ENCODE measurements at places on chromosomes 2 and 18.

DNA sequence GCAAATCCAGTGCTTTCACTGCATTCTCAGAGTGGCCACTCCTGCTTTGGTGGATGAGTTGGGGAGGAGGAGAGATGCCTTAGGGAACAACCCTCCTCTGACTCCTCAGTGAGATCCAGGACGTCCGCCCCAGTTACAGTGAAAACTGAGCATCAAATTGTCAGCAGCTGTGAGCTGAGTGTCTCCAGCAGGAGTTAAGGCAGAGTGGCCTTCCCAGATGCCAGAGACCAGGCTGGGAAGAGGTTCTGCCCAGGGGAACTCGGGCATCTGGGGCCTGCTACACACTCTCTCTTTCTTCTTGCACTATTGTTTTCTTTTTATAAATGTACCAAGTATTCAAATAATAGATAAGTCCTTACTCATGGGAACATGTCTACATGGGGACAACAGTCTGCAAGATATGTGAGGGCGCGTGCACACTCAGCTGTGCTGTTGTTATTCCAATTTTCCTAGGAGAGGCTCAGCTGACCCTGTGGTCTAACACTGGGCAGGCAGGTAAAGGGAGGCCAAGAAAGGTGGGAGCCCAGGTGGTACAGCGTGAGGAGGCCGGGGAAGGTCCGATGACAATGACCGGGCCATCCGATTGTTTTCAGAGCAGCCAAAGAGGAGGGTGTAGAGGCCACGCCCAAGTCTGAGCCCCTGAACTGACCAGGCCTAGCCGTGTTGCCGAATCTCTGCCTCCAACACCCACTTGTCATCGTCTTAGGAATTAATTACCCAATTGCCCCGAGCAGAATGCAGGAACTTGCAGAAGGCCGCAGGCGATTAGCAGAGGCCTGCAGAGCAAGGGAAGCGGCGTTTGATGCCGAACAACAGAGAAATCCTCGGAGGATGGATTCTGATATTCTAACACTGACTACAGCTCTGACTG is 166.9 kb downstream of the ANAPC1 start:
- no peak for DNase-seq

DNA sequence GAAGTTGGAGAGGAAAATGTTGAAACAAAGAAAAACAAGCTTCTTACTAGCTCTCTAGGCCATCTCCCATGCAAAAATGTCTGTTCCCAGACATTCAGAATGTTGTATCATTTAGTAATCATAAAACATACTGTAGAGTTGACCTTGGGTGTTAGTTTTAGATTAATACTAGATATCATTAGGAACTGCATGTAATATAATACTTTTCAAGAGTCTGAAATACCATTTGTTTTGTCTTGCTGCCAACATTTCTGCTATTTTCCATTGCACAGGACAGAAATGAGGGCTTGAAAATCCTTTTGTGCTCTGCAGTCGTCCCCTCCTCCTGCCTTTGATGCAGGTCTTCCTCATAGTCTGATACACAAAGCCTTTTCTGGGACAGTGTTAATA is 89.5 kb upstream of the RBMS1 start:
- no peak for DNase-seq

DNA sequence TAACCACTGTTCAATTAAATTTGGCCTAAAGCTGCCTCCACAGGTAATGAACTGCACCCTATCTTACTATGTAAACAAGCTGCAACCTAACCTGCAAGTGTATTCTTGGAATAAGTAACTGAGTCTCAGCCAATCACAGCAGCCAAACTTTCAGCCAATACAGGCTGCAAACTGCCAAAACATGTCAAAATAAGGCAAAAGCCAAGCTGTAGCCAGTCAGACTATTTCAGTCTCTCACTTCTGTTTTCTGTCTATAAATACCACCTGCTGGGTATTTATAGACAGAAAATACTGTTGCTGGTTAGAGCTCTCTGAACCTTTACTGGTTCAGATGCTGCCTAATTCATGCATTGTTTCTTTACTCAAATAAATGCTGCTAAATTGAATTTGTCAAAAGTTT is 14.3 kb downstream of the C2orf76 start:
- no peak for DNase-seq

- no peak for DNase-seq
Measured at GRCh38 chr2:3024401-3024935, 353.1 kb downstream of the EIPR1 start.

- DNase-seq = no peak
Measured at GRCh38 chr18:47946889-47947288, 16.4 kb upstream of the SMAD2 start.

DNA sequence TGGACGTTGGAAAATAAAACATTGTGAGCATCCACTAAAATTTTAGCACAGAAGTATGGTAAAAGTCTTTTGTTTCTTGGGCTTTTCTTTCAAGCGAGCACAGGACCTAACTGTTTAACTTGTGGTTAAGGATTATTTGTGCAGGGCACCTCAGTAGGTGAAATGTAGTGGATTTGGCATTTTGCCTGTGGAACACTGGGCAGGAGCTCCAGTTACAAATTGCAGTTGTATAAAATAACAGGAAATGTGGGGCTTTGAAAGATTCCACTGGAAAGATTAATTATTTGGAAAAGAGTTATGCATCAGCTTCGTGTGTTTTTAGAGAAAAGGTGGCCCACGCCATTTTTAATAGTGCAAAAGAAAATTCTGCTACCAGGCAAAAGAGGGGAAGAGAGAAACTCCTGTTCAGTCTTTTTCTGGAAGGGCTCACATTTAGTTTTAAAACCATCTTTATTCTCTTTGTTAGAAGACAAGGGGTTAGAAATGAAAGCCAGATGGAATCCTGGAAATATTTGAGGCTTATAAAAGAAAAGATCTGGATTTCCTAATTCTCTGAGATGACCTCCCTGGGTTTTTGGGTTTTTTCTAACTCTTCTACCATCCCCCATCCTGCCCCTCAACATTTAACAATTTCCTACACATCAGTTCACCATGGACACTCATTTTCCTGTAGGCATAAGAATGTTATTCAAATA is 144.3 kb upstream of the SERTAD2 start:
- DNase-seq = no peak

DNA sequence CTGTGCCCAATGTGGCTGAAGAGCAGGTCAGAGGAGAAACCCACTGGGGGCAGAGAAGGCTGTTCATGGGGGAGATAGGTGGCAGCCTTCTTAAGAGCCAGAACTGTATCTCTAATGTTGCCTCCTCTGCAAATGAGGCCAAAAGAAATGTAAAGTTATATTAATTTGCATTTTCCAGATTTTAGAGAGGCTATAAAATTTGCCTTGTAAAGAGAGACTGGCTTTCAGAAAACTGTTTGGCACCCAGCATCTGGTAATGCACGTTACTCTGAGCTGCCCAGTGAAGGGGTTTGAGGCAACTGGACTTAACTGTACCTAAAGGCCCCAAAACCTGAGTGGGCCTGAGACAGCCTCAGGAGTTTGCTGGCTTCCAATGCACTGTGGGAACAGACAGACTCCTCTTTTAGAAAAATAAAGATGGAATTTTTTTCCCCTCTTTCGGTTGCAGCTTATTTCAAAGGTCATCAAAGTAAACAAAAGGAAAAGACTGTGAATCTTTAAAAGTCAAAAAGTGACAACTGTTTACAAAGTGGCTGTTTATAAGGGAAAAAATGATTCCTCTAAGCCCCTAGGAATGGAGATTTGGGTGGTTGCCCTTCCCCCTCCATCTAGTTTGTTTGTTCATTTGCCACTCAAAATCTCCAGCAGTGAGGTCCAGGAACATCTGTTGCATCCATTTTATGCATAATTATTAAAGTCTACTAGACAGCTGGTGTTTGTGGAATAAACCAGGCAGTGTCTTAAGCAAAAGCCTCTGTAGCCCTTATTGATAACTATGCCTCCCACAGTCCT is 132.2 kb upstream of the ZFP36L2 start:
- no peak for DNase-seq

DNA sequence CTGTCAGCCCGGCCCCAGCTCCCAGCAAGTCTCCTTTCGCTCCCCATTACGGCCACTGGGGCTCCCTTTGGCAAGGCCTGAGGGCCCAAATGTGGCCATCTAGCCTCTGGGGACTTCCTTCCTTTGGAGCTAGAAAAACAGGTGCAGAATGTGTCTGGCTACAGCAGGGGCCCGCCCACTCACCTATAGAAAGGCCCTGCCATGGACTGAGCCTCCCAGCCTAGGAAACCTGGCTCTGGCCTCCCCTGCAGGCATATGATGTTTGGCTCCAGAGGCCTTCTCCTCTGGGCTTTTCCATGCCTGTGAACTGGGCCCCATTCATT is 55.3 kb upstream of the ALPP start:
- no peak for DNase-seq

DNA sequence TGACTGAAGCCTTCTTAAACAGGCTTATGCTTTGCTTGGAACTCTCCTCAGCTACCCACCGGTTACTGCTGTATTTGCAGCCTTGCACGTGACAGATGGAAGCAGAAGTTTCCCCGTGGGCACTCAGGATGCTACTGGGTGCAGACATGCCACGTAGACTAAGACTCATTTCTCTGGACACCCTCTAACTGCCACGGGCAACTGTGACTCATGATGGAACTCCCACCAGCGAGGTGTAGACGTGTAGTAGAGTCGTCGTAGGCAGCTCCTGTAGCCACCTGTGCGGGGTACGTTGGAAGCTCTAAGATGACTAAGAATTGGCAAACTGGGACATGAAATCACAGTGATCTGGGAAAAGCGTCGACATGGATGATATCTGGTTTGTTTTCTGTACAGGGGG is 27.5 kb downstream of the TSHZ1 start:
- no peak for DNase-seq

- no peak for DNase-seq
Measured at GRCh38 chr18:56373601-56374000, 264.8 kb downstream of the TXNL1 start.

All from anterior cingulate cortex (tissue), 58 donors.